ENCODE measurements at places on chromosomes 6 and 20. TPM values are rescaled to one million over a fixed set of nuclear protein-coding genes. Genes with fewer than 3 reads are reported as not detected.

DNA sequence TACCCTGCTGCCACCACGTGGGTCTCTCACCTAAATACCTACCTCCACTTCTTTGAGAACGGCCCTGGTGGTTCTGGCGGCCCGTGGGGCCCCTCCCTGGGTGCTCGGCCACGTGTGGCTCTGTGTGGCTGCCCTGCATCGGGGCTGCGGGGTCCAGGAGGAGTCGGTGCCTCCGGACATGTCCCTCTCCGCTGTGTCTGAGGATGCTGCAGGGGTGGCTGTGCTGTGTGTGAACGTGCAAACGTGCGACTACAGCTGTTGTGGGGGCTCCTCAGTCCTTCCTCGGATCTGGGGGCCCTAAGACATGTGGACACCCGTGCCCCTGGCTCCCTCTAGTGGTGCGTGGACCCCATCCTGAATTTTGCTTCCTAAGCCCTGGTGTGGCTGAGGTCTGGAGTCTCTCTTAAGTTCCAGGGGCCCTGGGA is 691.8 kb downstream of the QKI start:
- peak; percentile 29 for DNase-seq

Gene FRK
- 1.8 TPM for total RNA-seq

Gene ZGPAT
- total RNA-seq, result 28.5 TPM

Gene LHFPL5
- not detected for total RNA-seq

Gene MUC21
- total RNA-seq, result not detected

Gene ZSCAN16
- 4.2 TPM for total RNA-seq
